ENCODE measurements at places on chromosomes 7 and 10.

- DNase-seq, result peak; percentile 49
Observed at GRCh38 chr10:100184840-100185239, 989 bp downstream of the ERLIN1 start.

DNA sequence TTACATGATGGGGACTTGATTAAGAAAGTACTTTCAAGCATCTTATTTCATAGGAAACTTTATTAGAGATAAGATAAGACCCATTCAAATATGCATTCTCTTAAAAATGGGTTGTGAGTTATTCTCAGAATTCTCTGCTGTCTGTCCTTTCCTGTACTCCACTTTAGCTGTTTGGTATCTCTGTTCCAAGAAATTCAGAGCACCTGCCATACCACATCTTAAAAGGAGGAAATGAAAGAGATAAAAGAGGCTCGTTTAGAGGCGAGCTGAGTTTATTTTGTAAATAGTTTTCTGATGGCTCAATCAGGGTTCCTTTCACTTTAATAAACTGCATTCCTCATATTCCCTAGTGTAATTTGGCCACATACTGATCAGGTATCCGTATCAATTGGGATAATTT lies 87.2 kb downstream of the MDFIC start:
- peak; percentile 30 for DNase-seq

DNA sequence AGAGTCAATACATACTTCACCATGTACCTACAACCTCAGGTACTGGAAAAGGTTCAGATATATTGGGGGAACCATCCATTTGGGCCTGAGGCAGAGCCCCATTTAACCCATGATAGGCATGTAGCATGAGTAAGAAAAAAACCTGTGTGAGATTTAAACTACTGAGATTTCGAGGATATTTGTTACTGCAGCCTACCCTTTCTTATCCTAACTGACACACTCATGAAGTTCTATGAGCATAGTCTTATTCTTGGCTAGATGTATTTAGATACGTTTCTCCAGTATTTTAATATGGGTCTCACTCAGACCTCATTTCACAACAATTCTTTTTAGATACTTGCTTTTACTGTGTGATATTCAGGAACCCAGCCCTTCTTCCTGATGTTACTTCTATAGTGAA lies 39.3 kb downstream of the GHRHR start:
- no peak for DNase-seq

DNA sequence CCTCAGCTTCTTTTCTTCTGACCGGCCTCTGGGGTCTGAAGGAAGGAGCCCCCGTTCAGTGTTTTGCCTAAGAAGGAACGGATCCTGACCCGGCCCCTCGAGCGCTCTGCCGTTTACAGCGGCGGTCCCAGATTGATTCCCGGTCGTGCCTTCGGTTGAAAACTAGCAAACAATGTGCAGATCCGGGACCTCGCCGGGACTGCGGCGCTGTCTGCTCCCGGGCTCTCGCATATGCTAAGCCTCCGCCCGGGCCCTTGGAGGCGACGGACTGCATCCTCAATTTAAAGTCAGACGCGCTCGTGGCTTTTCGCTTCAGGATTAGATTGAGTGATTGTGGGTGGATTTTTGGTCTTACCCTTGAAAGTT lies 559 bp downstream of the DBF4 start:
- DNase-seq, result peak; percentile 66

- DNase-seq, result no peak
Observed at GRCh38 chr7:99305473-99306260, 20.0 kb upstream of the ARPC1A start.

- DNase-seq, result no peak
Observed at GRCh38 chr10:89963451-89964102, 262.2 kb downstream of the KIF20B start.

- DNase-seq, result no peak
Observed at GRCh38 chr10:36163827-36164226, 521.7 kb upstream of the FZD8 start.

- no peak for DNase-seq
Observed at GRCh38 chr10:36349445-36350078, 707.5 kb upstream of the FZD8 start.
